ENCODE measurements at places on chromosomes 3 and 15.

DNA sequence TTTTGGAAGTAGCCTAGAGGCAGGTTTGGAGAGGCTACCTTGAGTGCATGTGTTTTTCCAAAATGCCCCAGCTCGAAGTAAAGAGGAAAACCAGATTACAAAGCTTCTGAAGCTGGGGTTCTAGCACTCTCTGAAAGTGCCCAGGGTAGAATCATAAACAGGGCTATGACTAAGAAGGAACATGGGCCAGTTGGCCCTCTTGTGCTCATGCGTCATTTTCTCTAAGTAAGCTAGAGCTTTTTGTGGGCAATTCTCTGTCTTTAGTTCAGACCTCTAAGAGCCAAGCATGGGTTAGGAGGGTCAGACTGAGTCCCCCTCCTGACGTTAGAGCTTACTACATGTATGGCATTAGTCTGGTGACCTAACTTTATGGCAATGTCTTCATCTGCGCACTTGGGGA lies 129.5 kb upstream of the UMPS start:
- DNase-seq, result no peak

DNA sequence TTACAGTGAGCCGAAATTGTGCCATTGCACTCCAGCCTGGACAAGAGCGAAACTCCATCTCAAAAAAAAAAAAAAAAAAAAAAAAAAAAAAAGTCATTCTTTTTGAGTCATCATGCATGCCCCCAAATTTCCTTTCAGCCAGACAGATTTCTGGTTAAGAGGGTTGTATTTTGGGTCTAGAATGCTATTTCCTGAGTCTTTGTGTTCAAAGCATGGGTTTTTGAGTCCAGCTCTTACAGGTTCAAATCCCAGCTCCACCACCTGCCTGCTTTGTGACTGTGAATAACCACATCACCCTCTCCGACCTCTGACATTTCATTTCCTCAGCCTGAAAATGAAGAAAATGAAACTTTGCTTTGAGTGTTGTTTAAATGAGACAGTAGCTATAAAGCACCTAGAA lies 9.3 kb upstream of the C15orf61 start:
- DNase-seq, result no peak

- DNase-seq, result no peak
These were observed 36.6 kb downstream of the MUC20 start for GRCh38 chr3:195757438-195757770.

GRCh38 chr3:123112232-123112631 lies 45.4 kb downstream of the PDIA5 start:
- no peak for DNase-seq

DNA sequence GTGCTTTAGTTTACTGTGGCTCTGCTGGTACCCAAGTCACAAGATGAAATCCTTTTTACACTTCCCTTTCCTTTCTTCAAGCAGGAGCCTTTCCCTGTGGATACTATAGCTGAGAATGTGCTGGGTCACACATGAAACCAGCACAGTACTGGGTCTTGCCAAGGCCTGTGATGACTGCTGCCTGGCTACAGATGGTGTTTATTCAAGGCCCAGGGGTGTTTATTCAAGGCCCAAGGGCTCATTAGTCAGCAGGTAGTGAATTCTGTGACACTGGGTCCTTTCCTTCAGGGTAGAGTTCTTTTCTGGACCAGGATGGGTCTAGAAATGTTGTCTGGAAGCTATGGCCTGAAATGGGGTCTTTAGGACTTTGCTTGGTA lies 99.4 kb downstream of the SH3GL3 start:
- DNase-seq, result no peak

DNA sequence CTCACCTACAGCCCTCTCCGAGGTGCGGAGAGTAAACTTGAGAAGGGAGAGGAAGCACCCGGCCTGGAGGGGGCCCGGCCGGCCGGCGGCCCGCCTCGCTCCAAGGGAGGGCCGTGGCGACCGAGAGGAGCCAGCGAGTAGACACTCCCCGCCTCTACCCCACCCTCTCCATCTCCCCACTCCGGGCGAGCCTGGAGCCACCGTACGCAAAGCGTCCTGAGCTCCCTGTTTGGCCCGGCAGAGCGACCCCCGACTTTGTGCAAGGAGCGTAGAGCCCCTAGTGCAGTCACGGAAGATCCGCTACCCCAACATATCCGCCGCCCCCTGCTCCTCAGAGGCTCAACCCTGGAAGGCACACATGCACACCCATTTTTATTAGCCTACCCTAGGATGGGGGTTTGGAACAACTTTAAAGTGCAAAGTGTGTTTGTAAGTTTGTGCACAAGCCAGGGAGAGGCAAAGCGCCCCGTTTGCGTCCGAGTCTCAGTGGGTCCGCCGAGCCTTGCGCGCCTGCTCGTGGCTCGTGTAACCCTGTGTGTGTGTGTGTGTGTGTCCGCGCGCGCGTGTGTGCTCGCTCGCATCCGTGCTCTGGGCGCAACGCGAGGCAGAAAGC lies 508 bp upstream of the SMAD6 start:
- DNase-seq, result peak; percentile 62

DNA sequence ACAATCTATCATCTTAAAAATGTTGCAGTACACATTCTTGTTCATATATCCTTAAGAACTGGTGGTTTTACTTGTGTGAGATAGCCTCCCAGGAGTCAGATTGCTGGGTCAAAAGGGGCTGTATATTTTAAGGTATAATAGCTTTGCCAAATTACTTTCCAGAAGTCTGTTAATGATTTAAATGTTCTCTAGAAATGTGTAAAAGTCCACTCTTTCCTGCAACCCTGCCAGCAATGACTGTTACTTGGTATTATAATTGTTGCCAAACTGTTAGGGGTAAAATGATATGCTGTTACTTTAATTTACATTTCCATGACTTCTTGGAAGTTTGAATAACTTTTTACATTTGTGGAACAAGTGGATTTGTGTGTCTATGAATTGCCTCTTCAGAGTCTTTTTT lies 170.8 kb downstream of the SLC9A9 start:
- no peak for DNase-seq

GRCh38 chr3:9862391-9863057 lies 17.5 kb downstream of the CIDEC start:
- DNase-seq, result no peak

DNA sequence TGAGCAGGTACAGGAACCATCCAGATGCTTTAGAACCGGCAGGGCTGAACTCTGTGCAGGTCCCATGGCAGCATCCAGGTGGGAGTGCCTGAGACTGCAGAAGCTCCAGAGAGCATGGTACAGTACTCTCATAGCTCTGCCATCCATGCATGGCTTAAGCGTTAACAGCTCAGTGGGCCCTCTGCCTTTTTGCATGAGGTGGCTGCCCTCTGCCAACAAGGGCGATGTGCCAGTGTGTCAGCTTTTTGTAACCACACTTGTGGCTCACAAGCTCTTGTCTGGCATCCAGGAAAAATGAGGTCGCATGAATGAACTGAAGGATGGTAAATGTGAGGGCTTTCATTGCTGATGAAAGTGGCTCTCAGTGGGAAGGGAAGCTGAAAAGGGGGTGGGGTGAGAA lies 950.1 kb downstream of the DIPK2A start:
- DNase-seq, result no peak

GRCh38 chr3:123025642-123026521 lies 1.7 kb downstream of the SEMA5B start:
- DNase-seq, result no peak

- DNase-seq, result no peak
These were observed 230.6 kb upstream of the PEX5L start for GRCh38 chr3:180267202-180267843.

- DNase-seq, result no peak
These were observed at the start of gene TNFAIP8L3 for GRCh38 chr15:51094606-51095569. TSS of gene TNFAIP8L3 (minus strand) at chr15:51094906. CDS start at chr15:51094595, 311 bp downstream.

- DNase-seq, result no peak
These were observed 235.3 kb downstream of the C3orf38 start for GRCh38 chr3:88385090-88385489.

DNA sequence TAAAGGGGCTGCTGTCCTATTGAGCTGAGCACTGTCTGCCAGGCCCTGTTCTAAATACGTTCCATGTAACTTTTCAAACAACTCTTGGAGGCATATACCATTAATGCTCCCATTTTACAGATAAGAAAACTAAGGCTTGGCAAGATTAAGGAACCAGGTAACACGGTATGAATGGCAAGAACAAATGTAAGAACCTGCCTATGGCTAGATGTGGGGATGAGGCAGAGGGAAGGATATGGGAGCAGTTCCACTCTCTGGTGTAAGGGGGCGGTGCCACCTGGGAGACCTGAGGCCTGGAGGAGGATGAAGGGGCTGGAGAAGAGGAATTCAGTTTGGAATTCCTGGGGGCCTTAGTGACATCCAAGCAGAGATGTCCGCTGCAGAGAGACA lies 3.8 kb upstream of the LMAN1L start:
- DNase-seq, result no peak
